ENCODE measurements at places on chromosomes 12 and 14. TPM values are rescaled to one million over a fixed set of nuclear protein-coding genes. Genes with fewer than 3 reads are reported as not detected.

DNA sequence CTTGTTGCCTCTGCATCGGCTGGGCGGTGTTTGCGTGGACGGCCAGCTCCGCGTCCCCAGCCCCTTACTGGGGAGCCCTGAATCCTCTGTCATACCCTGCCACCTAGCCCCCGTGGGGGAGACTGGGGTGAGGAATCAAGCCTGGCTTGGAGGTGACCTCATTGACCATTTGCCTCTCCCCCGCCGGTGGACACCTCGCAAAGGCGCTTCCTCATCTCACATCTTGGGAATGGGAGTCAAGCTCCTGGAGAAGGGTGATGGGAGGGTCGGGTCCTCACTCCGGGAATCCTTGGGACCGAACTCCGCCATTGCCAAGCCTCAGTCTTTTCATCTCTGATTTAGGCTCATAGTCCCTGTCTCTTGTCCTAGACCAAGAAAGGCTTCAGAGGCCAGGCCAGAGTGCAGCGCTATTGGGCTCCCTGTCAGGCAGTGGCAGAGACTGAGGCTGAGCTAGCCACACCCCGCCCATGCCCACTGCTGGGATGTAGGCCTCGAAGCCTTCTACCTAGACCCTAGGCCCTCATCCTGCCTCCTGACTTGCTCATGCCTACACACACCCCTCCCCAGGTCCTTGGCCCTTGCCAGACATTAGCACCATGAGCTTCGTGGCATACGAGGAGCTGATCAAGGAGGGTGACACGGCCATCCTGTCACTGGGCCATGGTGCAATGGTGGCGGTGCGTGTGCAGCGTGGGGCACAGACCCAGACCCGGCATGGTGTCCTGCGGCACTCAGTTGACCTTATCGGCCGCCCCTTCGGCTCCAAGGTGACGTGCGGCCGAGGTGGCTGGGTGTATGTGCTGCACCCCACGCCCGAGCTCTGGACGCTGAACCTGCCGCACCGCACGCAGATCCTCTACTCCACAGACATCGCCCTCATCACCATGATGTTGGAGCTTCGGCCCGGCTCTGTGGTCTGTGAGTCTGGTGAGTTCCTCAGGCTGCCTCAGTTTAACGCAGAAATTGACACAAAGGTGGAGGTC, 678 bp downstream of the TRMT61A start:
- no peaks in the 10 kb centered on the region for H3K27me3 ChIP-seq
- H3K4me1 ChIP-seq, result peaks cover 27% of the 10 kb centered on the region
- H3K36me3 ChIP-seq, result no peaks in the 10 kb centered on the region
- H3K4me3 ChIP-seq, result peak overlapping the region; percentile 97
- peak overlapping the region; percentile 84 for H3K27ac ChIP-seq

GRCh38 chr14:85529803-85530574, at the start of gene FLRT2:
TSS of gene FLRT2 (plus strand) at chr14:85530144. CDS start at chr14:85621515, 91,371 bp downstream.
- no peaks in the 10 kb centered on the region for H3K36me3 ChIP-seq
- peak within 1 kb of the TSS; percentile 49 for H3K4me3 ChIP-seq
- peak within 1 kb of the TSS; percentile 28 for H3K27ac ChIP-seq
- no peak for DNase-seq
- no peaks in the 10 kb centered on the region for H3K4me1 ChIP-seq

- H3K27ac ChIP-seq, result no peak overlapping the region
- H3K4me3 ChIP-seq, result no peak overlapping the region
- H3K4me1 ChIP-seq, result peaks cover 6% of the 10 kb centered on the region
- no peaks in the 10 kb centered on the region for H3K36me3 ChIP-seq
These were observed 80.3 kb upstream of the TRAF3 start for GRCh38 chr14:102696856-102697495.

DNA sequence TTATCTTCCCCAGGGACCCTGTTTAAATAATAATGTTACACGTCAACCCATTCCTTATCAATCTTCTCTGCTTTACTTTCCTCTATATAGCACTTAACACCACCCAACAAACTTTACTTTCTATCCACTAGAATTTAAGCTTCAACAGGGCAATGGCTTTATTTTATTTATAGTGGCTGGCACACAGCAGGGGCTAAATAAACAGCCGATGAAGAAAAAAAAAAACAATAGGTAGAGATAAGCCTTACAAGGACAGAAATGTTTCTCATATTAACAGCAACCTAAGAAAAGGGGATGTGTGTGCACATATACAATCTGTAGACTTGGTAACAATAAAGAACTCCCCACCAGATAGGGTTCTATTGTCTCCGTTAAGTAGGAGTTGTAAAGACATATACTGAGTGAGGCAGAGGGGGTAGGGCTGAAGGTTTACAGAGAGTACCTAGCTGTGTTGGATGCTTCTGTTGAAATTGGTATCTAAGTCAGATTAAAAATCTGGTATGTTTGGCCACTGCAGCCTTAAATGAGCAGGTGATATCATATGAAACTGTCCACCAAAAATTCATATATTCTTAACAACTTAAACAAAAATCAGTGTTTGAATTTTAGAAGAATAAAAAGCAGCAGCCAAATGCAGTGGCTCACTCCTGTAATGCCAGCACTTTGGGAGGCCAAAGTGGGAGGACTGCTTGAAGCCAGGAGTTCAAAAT, 24.7 kb upstream of the AP4S1 start:
- no peaks in the 10 kb centered on the region for H3K4me1 ChIP-seq
- no peak overlapping the region for H3K4me3 ChIP-seq
- DNase-seq, result no peak
- H3K27ac ChIP-seq, result no peak overlapping the region
- no peaks in the 10 kb centered on the region for H3K36me3 ChIP-seq
- H3K27me3 ChIP-seq, result no peaks in the 10 kb centered on the region

DNA sequence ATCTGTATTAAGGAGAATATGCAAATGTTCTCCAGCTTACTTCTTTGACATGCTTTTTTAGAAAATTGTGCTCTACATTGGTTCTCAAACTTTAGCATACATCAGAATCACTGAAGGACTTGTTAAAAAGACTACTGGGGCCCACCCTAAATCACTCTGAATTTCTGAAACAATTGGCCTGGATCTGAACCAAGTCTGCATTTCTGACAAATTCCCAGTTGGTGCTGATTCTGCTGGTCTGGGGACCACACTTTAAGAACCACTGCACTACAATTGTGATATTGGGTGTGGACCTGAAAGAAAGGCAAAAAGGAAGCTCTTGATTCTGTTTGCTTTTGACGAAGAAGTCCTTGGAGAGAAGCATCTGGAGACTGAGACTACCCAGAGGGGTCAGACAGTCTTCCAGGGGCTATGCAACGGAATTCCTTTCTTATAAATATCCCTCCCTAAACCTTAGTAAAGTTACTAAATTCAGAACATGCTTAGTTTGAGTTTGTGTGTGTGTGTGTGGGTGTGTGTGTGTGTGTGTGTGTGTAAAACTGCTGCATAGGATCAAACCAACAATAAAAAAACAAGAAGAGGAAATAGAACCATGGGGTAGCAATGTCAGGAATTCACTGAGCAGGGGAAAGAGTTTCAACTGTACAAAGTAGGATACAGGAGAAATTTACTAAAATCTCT, 36.8 kb downstream of the EAPP start:
- DNase-seq, result no peak
- H3K4me1 ChIP-seq, result no peaks in the 10 kb centered on the region
- no peak overlapping the region for H3K4me3 ChIP-seq
- H3K36me3 ChIP-seq, result no peaks in the 10 kb centered on the region
- H3K27ac ChIP-seq, result no peak overlapping the region

PKP2 gene
- 28.0 TPM for total RNA-seq

ACYP1 gene
- total RNA-seq, result 11.2 TPM

- DNase-seq, result no peak
- H3K27me3 ChIP-seq, result no peaks in the 10 kb centered on the region
- no peaks in the 10 kb centered on the region for H3K36me3 ChIP-seq
- no peak overlapping the region for H3K4me3 ChIP-seq
- H3K27ac ChIP-seq, result no peak overlapping the region
- H3K4me1 ChIP-seq, result no peaks in the 10 kb centered on the region
These were observed 208.2 kb upstream of the TMTC1 start for GRCh38 chr12:29991924-29992323.

DNA sequence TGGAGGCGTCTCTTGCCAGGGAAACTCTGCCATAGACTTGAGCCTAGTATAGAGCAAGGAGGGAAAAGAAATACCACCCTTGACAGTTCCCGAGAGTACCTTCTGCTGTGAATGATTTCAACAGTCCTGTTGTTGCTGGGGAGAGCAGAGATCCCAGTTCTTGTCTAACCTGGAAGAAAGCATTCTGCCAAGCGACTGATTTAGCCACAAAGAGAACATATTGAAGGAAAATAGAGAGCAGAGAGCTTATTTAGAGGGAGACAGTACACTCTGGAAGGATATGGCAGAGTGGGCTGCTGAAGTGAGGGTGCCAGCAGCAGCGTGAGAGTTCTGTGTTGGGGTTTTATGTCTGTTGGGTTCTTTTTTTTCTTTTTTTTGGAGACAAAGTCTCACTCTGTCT, 966.9 kb upstream of the TMEM132C start:
- H3K27ac ChIP-seq, result no peak overlapping the region
- no peak for DNase-seq
- no peaks in the 10 kb centered on the region for H3K4me1 ChIP-seq
- no peaks in the 10 kb centered on the region for H3K27me3 ChIP-seq
- no peak overlapping the region for H3K4me3 ChIP-seq
- no peaks in the 10 kb centered on the region for H3K36me3 ChIP-seq

PTPRB gene
- total RNA-seq, result 20.3 TPM

DNA sequence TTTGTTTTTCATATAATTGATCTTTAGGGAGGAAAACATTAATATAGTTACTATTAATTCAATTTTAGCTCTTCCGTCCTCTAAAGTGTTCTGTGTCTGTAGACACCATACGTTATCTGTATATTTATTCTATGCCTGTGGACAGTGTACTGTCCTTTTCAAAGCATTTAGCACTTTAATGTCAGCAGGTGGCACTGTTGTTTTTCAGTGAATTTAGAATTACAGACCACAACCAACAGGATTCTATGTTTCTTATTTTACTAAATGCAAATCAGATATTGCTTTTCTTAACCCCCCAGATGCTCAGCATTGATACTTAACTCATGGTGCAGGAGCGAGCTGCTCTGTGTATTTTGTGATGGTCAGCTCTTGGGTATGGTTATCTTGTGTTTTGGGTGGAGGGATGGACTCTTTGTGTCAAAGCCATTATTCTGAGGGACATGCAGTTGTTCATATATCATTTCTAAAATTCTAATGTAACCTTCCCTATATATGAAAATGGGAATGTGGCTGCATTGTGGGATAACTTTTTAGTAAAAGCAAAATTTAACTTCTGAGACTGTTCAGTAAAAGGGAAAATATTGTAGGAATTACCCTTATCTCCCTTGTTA, 65.2 kb downstream of the PAPOLA start:
- H3K27ac ChIP-seq, result no peak overlapping the region
- H3K36me3 ChIP-seq, result no peaks in the 10 kb centered on the region
- DNase-seq, result no peak
- H3K27me3 ChIP-seq, result no peaks in the 10 kb centered on the region
- H3K4me1 ChIP-seq, result no peaks in the 10 kb centered on the region

RBM19 gene
- total RNA-seq, result 27.2 TPM

DNA sequence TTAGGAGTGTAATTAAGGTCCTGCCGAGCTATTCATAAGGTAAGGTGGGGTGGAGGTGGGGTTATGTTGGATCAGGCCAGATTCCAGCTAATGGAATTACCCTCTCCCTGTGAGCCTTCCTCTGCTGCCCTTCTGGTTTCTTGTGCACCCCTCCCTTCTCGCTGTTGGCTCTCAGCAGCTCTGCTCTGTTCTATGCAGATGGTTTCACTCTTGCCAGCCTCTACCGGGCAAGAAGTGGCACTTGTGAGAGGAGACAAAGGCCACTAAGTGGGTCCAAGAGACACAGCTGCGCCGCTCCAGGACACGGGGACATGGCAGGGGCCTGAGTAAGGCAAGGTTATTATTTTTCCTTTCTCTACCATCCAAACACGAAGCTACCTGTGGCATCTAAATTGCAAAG, 334.4 kb downstream of the EMP1 start:
- H3K4me3 ChIP-seq, result no peak overlapping the region
- no peaks in the 10 kb centered on the region for H3K36me3 ChIP-seq
- no peak overlapping the region for H3K27ac ChIP-seq

SLC6A15 gene
- total RNA-seq, result 0.45 TPM

DNA sequence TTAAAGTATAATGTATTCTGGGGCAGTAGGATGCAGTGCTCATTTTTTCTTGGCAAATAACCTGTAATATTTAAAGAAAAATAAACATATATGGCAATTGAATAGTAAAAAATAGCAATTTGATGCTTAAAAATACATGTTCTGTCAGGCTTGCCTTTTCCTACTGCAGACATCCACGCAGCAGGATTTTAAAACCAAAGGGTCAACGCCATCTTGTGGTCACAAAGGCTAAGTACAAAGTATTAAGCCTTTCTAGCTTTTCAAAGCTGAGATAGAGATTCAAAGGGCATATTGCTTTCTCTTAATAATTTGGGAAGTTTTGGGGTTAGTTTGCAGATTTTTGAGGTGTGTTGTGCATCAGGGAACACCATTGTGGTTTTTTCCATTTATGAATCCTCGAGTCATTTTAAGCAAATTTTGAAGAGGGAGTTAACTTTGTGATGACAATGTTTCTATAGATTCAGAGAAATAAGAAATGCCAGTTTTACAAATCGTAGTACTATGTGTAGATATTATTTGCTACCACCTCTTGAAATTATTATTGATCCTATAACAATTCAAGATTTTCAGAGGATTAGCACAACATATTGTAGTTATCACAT, 4.7 kb upstream of the CCER1 start:
- no peak overlapping the region for H3K27ac ChIP-seq
- no peak overlapping the region for H3K4me3 ChIP-seq
- H3K27me3 ChIP-seq, result no peaks in the 10 kb centered on the region
- H3K36me3 ChIP-seq, result no peaks in the 10 kb centered on the region
- H3K4me1 ChIP-seq, result no peaks in the 10 kb centered on the region

CD4 gene
- 8.6 TPM for total RNA-seq

DNA sequence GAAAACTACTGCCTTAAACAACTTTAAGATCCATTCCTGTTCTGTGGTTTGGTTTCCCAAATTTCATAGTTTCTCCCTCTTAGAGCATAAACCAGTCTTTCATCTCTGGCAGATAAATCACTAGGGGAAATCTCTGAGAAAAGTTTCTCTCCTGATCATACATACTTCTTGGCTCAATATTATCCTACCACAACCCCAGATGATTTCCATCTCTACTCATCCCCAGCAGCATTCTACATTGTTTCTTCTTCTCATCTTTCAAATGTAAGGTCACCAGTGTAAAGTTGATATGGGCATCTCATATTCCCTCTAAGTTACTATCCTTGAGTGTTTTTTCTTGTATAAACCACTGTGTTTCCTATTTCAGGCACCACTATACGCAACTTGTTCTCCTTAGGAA, 45.9 kb upstream of the PLEKHG7 start:
- H3K27me3 ChIP-seq, result no peaks in the 10 kb centered on the region
- DNase-seq, result no peak
- H3K36me3 ChIP-seq, result no peaks in the 10 kb centered on the region

GRCh38 chr12:121494093-121494787, 86.6 kb downstream of the KDM2B start:
- H3K36me3 ChIP-seq, result no peaks in the 10 kb centered on the region
- no peak overlapping the region for H3K4me3 ChIP-seq
- no peak overlapping the region for H3K27ac ChIP-seq
- no peak for DNase-seq

DNA sequence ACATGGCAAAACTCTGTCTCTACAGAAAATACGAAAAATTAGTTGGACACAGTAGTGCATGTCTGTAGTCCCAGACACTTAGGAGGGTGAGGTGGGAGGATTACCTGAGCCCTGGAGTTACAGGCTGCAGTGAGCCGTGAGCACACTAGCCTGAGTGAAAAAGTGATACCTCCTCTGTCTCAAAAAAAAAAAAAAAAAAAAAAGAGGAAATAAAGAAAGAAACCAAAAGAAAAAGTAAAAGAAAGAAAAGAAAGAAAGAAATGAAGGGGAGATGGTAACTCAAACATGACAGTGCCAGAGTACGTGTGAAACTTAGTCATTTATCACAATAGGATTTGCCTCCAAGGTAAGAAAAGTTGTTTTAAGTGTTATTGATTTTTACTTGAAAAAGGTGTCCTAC, 407.0 kb upstream of the MGAT4C start:
- H3K4me3 ChIP-seq, result no peak overlapping the region
- no peaks in the 10 kb centered on the region for H3K27me3 ChIP-seq
- no peak overlapping the region for H3K27ac ChIP-seq
- no peak for DNase-seq

RTN1 gene
- 21.6 TPM for total RNA-seq

LRP1-AS gene
- not detected for total RNA-seq
